Stimulated activated CD4-positive, alpha-beta T cell treated with anti-CD3 and anti-CD28 coated beads, Interleukin-2, amount 100 ng/mL, for 48 hours (primary cell): ENCODE measurements at places on chromosomes 6 and 20.

DNA sequence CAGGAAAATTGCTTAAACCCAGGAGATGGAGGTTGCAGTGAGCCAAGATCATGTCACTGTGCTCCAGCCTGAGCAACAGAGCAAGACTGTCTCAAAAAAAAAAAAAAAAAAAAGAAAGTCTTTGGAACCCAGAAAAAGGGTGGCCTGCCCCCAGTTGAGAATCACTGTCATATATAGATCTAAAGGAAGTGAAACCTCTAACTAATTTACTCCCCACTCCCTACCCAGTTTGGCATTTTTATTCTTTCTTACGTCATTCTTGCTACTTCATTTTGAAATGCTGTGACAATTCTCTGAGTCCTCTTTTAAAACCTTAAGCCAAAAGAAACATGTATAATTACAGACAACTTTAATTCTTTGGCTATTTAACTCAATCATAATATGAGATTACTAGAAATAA is 254.8 kb downstream of the CDC5L start:
- no peak for DNase-seq

DNA sequence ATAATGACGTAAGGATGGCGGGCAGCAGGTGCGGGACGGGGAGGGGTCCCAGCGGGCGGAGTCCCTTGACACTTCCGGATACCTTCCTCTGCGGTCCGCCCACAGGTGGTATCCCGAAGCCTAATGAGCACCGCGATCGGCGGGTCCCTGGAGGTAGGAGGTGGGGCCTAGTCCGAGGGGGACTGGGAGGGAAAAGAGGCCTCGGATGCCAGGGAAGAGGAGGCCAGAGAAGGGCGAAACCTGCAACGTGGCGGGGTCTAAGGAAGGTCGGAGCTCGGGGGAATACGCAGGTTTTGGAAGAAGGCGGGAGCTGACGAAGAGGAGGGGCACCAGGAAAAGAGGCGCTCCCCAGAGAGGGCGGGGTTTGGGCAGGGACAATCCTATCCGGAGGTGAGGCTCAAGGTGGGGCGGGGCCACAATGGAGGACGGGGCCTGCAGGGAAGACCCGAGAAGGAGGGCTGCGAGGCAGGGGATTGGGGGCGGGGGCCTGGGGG is 3.7 kb downstream of the PRSS16 start:
- DNase-seq: peak; percentile 60

GRCh38 chr6:31304683-31305082 is 32.8 kb upstream of the HLA-C start:
- DNase-seq: no peak

GRCh38 chr6:95280686-95281273 is 296.6 kb upstream of the MANEA start:
- no peak for DNase-seq

DNA sequence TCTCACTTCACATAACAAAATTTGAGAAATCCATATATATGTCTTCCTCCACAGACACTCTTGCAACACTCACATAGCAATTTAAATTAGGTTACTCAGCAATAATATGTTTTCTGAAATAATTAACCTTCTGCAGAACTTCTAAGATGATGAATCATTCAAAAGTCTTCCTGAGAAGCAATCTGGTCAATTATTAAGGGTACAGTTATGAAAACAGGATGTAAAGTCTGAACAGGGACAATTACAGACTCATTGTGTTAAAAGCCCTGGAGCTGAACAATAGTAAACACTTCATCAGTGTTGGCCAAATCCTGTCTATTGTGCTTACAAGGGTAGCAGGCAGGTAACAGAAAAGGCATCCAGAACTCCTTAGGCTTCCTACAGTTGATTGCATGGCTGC is 75.4 kb downstream of the FILIP1 start:
- DNase-seq: no peak

DNA sequence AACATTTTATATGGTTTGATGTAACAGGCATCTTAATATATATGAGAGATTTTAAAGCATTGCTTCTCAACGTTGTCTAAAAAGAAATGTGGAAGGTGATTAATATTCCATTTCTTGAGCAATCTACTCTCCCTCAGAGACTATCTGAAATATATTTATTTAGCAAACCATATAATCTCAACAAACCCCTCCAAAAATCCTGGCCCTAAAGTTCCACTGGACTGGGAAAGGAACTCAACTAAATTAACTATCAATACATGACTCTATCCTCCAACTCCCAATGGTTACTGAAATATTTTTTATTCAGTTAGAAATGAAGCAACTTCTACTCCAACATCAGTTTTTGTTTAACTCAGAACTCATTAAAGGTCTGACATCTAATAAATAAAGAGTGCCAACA is 6.3 kb downstream of the TASP1 start:
- DNase-seq: no peak
